ENCODE measurements at places on chromosomes 2 and 18.

GRCh38 chr2:225282858-225283710, 116.4 kb upstream of the NYAP2 start:
- no peak for DNase-seq

GRCh38 chr2:112183327-112184025, 45.3 kb downstream of the FBLN7 start:
- peak; percentile 50 for DNase-seq

DNA sequence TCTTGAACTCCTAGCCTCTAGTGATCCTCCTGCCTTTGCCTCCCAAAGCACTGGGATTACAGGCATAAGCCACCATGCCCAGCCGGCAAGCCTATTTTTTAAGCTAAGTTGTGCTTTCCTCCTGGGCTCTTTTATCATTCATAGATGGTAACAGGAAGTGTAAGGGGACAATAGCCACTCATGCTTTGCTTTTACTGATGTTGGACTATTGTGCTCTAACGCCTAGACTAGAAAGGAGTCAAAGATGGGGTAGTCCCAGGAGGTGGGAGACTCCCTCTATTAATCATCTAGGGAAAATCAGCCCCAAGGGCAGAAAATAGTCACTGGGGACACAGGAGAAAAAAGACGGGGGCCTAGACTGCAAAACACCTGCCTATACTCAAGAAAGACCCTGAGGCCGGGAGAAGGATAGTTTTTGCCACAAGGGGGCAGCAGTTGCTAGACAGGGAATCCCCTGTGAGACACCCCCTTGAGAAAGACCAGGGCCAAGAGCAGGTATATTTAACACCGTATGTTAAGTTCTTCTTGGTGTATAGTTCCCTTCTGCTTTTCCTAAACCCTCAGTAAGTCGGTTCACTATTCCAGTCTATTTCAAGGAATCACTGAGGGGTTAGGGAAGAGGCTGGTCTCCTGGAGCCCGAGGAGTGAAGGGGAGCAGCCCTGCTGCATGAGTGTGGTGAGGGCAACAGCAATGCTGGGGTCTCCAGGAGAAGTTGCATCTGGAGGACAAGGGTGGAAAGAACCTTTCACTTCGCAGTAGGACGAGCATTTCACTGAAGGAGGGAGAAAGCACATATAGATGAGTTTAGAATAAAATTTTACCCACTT, 2.1 kb upstream of the CXCR1 start:
- no peak for DNase-seq

GRCh38 chr18:70329071-70329470, 40.2 kb downstream of the SOCS6 start:
- no peak for DNase-seq

DNA sequence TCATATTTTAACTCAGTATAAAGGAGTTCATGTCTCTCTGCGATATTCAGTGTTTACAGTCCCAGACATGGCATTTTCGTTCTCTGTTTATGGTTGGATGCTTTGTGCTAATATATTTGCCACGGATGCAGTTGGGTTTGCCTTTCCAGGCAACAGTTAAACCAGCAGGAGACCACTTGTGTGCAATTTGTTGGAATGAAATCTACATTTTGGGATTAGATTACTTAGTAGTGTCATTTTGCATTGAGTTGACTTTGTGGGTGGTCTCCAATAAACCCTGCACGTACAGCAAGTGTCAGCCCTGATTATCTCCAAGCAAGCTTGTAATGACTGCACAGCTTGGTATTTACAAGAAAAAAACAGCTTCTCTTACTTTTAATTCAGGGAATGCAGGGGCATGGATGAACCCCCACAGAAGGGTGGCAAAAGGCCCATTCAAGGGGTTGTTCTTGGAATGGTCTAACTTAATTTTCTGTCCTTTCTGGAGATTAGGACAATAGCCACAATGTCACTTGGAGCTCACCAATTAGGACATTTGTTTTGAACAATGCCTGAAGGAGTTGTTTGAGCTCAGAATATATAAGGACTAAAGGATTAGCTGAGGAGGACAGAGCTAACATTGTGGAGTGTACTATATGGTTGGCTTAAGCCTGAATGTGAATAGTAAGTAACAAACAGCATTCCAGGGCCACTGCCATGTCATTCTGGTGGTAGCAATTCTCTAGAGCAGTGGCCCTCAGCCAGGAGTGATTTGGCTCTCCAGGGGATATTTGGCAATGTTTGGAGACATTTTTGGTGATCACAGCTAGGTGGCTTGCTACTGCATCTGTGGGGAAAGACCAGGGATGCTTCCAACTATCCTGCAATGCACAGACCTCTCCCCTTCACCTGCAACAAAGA, 121.5 kb downstream of the SLC4A3 start:
- no peak for DNase-seq

GRCh38 chr18:3758531-3758930, 308.6 kb downstream of the TGIF1 start:
- DNase-seq, result no peak

GRCh38 chr2:213090772-213091171, 60.6 kb downstream of the IKZF2 start:
- no peak for DNase-seq

GRCh38 chr2:30636311-30636710, 170.9 kb downstream of the CAPN13 start:
- DNase-seq, result no peak

- no peak for DNase-seq
These were observed 266.5 kb downstream of the HRH4 start for GRCh38 chr18:24726727-24727492.

DNA sequence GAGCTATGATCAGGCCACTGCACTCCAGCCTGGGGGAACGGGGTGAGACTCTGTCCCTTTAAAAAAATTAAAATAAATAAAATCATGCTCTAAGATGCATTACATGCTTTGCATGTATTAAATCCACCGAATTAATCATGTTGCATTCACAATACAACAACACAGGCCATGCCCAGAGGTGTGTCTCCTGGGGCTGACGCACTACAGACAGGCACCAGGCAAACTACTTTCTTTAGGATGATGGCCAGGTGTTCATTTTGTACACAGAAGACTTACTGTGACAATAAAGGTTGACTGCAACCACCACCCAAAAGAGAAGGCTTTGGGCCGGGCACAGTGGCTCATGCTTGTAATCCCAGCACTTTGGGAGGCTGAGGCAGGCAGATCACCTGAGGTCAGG, 226.8 kb upstream of the PXDN start:
- no peak for DNase-seq

DNA sequence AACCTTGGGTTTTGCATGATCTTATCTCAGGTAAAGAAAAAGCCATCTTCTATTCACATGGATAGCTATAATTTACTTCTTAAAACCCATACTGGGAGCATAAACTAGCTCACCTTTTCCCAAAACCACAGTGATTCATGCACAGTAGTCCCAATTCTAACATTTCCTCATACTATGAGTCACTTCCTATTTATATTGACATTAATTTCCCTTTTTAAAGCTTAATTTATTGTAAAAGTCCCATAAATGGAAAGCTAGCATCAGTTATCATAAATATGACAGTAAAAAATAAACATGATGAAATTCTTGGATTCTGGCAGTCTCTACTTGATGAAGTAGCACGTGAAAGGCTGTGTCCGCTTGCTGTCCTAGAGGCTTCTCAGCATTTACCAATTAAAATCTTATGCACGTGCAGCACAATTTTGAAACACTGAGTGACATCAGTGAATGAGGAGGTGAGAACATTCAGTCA, 180.1 kb downstream of the CDH2 start:
- DNase-seq, result no peak

DNA sequence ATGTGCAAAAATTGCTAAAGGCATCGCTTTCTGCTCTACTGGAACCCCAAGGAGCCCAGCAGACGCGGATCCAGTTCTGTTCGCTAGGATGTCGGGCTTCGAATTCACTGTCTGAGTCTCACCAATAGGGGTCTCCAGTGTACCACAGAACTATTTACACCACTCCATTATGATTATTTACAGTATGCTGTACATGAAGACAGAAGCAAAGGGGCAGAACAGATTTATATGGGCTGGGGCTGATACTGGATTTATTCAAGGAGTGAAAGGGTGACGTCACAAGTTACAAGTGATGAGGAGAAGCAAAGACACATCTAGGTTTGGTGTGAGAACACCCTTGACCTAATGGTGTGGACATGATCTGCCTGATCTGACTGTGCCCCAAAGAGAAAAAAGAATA, 185.3 kb upstream of the ATP5MC3 start:
- DNase-seq, result no peak

DNA sequence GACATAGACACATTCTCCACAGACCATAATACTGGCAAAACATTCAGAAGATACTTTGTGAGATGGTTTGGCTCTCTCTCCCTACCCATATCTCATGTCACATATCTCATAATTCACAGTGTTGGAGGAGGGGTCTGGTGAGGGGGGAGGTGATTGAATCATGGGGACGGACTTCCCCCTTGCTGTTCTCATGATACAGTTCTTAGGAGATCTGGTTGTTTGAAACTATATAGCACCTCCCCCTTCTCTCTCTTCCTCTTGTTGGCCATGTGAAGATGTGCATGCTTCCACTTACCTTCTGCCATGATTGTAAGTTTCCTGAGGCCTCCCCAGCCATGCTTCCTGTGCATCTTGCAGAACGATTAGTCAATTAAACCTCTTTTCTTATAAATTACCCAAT, 61.1 kb downstream of the HK2 start:
- DNase-seq, result no peak

GRCh38 chr2:72131371-72131891, 16.2 kb downstream of the CYP26B1 start:
- DNase-seq, result peak; percentile 66

DNA sequence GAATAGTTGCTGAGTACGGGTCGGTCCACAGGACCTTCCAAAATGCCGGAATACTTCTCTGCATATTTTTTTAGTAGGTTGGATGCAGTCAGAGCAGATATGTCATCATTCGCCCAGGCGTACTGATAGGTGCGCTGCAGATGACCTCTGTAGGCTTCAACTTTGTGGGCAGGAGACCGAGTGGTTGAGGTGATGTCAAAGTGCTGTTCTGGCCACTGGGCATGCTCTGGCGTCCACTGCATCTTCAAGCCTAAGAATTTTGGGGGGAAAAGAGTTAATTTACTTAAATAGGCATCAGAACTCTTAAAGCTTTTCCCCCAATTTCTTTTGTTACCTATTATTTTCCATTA, 124.3 kb downstream of the FIGN start:
- no peak for DNase-seq

DNA sequence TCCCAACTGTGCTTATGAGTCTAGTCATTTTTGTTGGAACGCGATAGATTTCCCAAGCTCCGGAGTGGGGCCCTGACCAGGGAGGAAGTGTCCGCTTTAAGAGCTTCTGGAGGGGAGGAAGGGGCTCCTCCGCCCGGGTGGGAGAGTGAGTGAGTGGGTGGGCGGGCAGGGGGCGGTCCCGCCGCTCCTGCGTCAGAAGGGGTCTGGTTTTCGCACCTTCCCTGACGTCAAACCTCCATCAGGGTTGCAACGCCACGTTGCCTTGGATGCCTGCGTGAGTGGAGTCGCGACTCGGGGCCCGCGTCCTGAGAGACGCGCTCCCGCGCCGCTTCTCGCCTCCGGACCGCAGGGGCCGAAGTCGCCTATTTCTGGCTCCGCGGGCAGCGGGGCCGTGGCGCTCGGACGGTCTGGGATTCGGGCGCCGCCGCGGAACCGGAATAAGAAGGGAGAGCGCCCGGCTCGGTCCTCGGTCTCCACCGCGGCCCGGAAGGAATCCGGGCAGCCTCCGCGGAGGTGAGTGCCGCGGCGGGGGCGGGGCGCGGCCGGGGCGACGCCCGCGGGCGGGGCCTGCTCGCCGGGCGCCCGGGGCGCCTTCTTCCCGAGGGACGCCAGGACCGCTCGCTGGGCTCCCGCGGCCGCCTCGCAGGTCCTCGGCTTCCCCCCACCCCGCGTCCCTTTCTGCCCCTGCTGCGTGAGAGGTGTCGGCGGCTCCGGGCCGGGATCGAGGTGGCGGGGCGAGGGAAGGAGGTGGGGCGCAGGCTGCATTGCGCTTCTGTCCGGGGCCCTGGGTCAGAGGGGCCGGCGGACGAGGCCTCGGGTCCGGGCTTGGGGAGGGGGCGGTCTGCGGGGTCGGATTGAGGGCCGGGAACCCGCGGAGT, at the start of gene ZDBF2:
Gene ZDBF2 (plus strand): TSS at position 230 of the 878 bp plus-strand sequence. CDS start 7,187 bp downstream, outside the sequence.
- DNase-seq, result peak; percentile 80

DNA sequence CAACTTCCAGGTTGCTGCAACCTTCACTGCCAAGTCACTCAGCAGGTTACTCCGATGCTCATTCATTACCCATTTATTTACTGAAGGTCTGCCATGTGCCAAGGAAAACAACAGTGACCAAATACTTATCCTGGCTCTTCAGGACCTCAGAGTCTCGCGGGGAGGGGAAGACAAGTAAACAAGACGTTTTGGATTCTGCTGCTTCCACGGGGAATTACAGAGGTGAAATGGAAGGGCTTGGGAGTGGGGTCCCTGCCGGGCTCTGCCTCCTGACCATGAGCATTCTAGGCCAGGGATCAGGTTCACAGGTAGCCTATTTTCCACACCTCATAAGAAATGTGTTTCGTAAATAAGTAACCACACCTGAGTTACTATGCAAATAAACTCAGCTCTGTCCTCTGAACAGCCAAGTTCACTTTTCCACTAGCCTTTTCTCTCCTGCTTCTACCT, 68.1 kb downstream of the CLHC1 start:
- DNase-seq, result no peak

- no peak for DNase-seq
These were observed 195.6 kb downstream of the CLIP4 start for GRCh38 chr2:29310650-29311348.

Measured in type B pancreatic cell (in vitro differentiated cells).